Activated CD4-positive, alpha-beta T cell treated with anti-CD3 and anti-CD28 coated beads, Interleukin-2, Interleukin-6, amounts not matched to agents 100 ng/mL and 50 ng/mL, durations not matched to agents 16 hours and 8 hours (primary cell): ENCODE measurements at places on chromosomes 11 and 22.

DNA sequence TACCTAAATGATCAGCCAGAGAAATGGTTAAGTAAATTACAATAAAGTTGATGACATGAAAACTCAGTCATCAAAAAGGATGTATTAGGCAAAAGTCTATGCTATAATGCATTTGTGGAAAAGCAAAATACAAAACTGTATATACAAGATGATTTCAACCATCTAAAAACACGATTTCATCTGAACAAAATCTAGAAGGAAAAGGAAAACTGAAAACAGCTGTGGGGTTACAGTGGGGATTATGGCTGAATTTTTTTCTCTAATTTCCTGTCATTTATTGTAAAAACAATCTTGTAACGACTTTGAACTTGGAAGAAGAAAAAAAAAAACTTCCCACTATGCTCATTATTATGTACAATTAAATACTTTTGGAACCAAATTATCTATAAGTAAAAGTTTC is 30.3 kb downstream of the CHEK2 start:
- no peak for DNase-seq

GRCh38 chr11:69284081-69284511 is 9.9 kb upstream of the MYEOV start:
- DNase-seq = no peak

GRCh38 chr11:76314741-76315090 is 66.2 kb downstream of the THAP12 start:
- DNase-seq = no peak

DNA sequence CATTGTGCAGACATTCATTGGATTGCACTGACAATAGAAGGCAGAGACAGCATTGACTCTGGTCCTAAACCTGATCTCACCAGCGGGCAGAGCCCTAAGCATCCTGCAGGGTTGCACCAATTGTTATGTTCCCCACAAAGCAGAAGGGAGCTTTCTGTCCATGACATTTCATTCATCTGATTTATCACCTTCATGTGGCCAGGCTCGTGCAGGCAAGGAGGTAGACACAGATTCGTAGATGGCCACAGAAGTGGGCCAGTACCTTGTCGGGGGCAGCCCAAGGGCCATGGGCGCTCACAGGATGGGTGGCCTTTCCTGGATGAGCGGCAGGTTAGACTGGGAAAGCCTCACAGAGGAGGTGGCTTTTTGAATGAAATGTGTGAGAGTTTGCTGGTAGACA is 2.9 kb downstream of the TSKU start:
- DNase-seq = no peak

DNA sequence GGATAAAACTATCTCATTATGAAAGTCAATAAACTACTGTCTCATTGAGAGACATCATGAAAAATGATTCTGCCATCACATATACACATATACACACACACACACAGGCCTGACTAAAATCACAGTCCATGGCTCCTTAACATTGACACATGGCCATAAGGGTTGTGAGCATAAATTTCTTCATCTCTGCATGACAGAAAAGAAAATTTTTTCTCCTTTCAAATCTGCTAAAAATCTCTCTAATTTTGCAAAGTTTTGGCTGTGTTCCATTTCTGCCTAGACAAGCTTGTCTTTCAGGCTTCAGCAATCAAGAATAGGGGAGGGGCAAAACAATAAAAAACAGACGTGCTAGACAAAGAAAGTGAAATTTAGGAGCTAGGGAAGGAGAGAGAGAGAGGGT is 324.5 kb downstream of the LRRC4C start:
- DNase-seq = no peak

- DNase-seq = no peak
Observed at GRCh38 chr11:123585206-123585605, 69.2 kb downstream of the SCN3B start.

DNA sequence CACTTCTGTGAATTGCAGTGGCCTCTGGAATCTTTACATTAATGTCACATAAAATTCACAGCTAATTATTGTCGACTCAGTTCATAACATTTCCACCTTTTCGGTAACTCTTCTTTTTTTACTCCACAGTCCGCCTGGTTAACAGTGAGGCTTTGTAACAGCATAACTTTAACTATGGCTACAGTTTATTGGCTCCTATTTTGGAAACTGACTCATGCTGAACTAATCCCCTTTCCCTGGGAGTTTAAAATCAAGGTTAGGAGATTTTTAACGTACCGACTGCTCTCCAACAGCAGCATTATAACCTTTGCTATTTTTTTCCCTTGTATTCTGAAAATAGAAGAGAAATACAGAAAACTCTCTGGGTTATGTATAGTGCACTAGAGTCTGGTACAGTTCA is 3.2 kb upstream of the POGLUT3 start:
- no peak for DNase-seq

DNA sequence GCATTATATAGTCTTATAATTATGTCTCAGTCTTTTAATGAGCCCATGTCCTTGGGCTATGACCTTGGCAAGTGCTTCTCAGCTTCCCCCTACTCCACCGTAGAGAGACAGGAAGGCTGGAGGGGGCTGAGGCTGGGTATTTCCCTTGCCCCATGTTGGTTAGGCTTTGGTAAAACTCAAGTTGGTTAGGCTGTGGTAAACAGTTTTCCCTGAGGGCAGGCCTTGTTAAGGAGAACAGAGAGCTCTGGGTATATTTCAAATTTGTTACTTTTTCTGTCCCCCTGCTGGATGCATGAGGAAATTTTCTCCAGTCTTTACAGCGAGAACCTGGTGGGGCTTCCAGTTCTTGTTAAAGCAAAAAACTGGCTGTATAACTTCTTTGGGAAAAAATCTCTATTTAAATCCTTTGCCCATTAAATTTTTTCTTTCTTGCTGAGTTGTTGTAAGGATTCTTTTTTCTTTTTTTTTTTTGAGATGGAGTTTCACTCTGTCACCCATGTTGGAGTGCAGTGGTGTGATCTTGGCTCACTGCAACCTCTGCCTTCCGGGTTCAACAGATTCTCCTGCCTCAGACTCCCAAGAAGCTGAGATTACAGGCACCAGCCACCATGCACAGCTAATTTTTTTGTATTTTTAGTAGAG is 12.2 kb upstream of the DCHS1 start:
- DNase-seq = peak; percentile 65

DNA sequence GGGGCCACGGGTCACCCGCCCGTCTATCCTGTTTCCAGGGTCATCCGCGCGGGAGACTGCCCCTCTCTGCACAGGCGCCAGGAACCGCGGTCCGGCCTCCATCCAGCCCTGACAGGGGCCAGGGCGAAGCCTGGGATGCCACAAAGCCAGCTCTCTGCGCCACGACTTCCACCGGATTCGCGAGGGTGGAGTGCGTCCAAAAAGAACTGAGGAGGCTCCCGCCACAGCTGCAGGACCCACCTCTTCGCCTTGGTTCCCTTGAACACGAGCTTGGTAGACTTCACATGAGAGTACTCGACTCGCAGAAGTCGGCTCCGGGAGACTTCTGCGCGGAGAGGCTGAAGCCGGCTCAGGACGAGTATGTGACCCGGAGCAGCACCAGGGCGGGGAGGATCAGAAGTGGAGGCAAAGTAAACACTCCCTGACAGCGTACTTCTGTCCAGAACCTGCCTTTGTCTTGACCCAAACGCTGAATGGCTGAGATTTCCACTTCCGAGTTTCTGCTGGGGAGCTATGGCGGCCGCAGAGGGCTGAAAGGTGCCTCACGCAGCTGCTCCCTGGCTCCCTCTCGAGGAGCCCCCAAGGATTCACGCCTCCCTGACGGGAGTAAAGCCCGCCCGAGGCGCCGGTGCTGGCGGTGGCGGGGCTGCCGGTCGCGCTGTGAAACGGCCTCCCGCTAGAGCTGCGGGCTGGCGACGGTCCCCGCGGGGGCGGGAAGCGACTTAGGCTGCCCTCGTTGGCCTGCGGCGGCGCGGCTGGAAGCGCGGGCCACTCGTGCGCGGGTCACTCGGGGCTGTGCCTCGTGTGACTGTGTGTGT is 4566.7 kb upstream of the OR11H1 start:
- DNase-seq = no peak

GRCh38 chr11:37026326-37026725 is 428.3 kb upstream of the RAG2 start:
- no peak for DNase-seq

- DNase-seq = no peak
Observed at GRCh38 chr11:11967669-11968510, 40.5 kb downstream of the DKK3 start.

GRCh38 chr11:35286126-35286525 is 133.2 kb downstream of the SLC1A2 start:
- DNase-seq = no peak

- DNase-seq = no peak
Observed at GRCh38 chr22:48268771-48269552, 1506.5 kb downstream of the TBC1D22A start.

DNA sequence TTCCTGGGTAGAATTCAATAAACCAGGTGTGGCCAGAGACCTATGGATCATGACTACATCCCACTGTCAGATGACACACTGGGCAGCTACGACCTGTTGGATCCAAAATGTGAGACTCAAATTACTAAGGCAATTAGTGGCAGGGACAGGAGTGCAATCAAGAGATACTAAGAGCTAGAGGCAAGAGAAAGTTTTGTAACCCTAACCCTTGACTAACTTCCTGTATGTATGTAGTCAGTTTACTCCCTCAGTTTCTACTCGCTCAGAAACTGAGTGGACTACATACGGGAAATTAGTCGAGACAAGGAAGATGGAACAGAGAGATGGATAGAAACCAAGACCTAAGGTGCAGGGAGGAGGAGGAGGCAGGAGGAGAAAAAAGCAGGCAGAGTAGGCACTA is 2.7 kb downstream of the CYB5R2 start:
- no peak for DNase-seq

- DNase-seq = no peak
Observed at GRCh38 chr11:112519751-112520150, 259.1 kb upstream of the PLET1 start.

DNA sequence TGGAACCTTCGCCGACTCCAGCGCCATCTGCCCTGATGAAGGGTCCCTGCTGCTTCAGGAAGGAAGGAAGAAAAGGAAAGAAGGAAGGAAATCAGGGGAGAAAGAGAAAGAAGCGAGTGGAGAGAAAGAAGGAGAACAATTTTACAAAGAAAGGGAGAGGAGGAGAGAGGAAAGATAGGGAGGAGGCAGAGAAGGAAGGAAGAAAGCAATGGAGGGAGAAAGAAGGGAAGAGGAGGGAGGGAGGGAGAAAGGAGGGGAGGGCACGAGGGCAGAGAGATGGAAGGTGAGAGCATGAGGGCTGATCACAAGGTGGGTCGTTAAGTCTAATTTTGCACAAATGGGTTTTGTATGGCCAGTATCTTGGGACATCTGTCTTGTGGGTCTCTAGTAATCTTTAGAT is 39.2 kb downstream of the PARVA start:
- no peak for DNase-seq
